Activated T-helper 2 cell treated with anti-CD3 and anti-CD28 coated beads, Interferon-gamma antibody, Interleukin-2, Interleukin-4, amounts not matched to agents 10 μg/mL and 5 μg/mL and 100 μg/mL, durations not matched to agents 14 hours and 24 hours and 36 hours (primary cell): ENCODE measurements at places on chromosomes 4 and X.

GRCh38 chr4:106704253-106704870, 331.8 kb downstream of the DKK2 start:
- no peak for DNase-seq

- DNase-seq = no peak
These were observed 2.9 kb upstream of the HAND2 start for GRCh38 chr4:173532725-173533511.

- DNase-seq = no peak
These were observed 314.4 kb downstream of the IL1RAPL1 start for GRCh38 chrX:28901637-28902036.

DNA sequence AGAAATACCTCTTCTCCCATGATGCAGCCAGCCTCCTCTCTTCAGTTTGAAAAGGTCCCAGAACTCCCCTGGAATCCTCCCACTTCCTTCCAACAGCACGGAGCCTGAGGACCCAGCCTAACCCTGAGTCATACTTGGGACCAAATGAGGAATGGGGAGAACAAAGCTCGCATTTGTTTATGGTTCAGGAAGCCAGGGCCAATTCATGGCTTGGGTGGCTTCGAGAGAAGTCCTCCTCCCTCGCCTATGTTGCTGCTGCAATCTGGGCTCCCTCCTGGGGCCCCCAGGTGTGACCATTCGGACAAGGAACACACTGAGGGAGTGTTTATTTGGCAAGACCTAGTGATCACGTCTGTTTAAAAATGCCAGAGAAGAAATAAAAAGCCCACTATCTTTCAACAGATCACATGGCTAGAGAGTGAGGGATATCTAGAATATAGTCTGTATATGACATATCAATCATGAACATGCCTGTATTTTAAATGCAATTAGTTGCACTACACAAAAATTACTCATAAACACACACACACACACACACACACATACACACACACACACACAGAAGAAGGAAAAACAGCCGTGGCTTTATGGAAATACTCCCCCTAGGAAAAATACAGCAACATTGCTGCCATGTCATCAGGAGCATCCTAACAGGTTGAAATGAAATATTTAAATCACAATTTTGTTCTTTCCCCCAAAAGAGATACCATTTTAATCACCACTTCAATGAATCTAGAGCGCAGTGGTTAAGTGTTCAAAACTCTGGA, 155.7 kb upstream of the MAP3K15 start:
- DNase-seq = no peak

DNA sequence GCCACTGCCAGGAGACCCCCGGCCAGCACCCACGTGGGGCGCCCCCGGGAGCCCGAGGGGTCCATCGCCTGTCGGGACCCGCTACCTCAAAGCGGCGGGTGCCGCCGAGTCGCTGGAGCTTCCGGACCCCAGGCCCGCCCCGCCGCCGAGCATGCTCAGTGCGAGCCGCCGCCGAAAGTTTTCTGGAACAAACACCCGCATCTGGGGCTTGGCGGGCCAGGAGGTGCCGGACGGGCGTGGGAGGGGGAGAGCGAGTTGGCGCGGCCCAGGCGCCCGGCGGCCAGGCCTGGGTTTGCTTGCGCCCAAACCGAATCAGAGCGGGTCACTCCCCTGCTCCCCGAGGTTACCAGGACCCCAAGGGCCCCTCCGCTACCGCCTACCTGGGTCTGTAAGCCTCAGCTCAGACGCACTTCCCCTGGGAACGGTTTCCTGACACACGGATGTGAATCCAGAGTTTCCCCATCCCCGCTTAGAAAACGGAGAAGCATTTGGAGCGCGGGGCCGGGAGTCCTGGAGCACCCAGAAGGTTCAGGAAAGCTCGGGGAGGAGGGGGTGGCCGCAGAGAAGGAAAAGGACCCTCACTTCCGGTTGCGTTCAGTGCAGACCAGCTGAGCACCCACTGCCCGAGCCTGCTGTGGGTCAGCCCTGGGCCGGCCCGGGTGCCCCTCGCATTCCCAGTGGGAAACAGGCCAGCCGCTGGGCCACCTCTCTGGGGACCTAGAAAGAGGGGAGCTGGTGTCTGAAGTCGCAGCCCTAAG, at the start of gene EVC2:
EVC2 (minus strand) TSS at position 111 of the 758 bp plus-strand sequence; CDS start at position 65, 46 bp downstream.
- DNase-seq = no peak

DNA sequence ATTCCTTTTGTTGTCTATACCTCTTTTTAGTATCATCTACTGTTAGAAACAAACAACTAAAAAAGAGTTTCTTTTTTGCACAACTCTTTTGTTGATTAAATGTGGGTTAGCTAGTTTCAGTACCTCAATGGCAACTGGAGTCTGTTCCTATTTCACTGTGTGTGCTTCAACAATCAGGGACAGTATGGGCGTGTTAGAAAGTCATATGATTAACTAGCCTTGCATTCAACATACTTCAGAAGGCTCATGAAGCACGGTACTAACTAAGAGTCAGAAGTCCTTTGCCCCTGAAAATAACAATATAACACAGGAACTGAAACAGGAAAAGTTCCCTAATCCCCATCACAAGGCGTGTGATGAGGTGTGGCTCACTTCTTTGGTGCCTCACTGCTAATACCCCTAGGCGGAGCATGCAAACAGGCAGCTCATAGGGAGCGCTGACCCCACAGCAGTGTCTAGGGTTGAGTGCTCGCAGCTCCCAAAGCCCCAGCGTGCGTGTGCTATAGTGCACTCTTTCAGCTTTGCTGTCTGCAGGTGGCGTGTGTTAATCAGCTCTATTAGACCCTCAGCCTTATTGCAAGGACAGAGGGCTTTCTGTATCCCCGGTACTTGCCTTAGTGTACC, 203.1 kb upstream of the NDST3 start:
- no peak for DNase-seq

DNA sequence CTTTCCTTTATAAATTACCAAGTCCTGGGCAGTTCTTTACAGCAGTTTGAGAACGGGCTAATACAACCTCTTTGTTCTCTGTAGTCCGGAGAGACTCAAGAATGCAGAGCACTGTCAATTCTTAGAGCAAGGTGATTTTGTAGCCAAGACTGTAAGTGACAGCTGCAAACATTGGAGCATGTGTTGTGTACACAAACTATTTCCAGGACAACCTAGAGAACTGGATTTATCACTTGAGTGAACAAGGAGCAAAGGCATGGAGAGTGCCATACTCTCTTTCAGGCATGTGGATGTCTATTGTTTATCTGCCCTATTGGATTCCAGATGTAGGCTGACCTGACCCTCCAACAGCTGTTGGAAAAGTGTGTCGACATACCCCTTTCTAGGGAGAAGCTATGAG, 153.9 kb downstream of the SPANXN3 start:
- no peak for DNase-seq

DNA sequence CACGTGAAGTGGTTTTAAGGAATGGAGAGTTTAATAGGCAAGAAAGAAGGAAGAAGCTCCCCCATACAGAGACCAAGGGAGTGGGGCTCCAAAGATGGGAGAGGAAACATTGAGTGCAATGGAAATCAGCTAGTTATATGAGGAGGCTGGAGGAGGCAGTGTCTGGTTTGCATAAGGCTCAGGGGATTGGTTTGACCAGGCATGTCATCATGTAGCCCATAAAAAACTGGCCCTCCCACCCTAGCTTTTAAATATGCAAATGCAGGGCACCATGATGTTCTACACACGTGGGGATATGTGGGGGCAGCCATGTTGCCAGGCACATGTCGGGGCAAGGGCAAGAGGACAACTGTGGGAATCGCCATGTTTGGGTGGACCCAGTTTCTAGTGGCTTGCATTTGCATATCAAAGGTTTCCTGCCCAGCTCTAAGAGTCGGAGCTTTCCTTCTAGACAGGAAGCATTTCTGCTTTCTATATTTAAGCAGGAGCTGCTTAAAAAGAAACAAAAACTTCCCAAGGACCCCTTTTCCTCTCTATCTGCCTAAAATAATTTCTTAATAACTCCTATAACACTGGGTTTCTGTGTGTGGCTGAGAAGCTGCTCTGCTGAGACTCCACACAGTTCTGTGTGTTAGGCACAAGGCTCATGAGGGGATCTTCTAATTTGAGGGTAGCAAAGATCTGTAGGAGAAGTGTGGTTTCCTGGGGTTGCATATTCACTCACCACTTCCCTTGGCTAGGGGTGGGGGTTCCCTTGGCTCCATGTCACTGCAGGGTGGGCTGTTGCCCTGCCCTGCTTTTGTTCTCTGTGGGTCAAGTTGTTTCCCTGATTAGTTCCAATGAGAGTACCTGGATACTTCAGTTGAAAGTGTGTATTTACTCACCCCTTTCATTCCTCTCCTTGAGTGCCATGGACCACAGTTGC, 113.5 kb downstream of the VSIG4 start:
- DNase-seq = peak; percentile 47

GRCh38 chrX:42432552-42432951, 345.4 kb downstream of the PPP1R2C start:
- DNase-seq = no peak

DNA sequence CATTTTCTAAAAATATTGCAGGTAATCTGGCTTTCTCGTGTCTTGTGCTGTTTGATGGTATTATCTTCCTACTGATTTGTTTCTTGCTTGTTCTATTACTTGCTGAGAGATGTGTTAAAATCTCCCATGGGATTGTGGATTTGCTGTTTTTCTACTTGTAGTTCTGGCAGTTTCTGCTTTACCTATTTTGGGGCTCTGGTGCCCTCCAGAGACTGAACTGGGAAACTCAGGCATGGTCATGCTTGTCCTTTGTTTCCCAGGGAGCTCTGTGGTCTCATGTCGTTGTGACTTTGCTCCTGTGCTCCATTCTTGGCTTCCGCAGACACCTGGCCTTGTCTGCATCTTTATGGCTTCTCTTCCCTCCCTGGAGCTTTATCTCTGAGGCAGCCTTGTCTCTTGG, 39.5 kb downstream of the NSD2 start:
- DNase-seq = no peak

- no peak for DNase-seq
These were observed 1718.0 kb upstream of the PCDH7 start for GRCh38 chr4:29002151-29002550.

DNA sequence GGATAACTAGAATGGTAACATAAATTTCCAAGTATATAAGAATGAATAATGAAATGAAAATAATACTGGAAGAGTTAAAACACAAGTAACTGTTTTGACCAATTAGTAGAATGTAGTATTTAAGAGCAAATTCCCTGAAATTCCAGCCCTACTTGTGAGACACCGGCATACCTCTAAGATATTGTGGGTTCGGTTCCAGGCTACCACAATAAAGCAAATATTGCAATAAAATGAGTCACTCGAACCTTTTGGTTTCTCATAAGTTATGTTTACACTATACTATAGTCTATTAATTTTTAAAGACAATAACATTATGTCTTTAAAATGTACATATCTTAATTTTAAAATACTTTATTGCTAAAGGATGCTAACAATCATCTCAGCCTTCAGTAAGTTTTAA, 15.2 kb upstream of the IQCM start:
- no peak for DNase-seq

DNA sequence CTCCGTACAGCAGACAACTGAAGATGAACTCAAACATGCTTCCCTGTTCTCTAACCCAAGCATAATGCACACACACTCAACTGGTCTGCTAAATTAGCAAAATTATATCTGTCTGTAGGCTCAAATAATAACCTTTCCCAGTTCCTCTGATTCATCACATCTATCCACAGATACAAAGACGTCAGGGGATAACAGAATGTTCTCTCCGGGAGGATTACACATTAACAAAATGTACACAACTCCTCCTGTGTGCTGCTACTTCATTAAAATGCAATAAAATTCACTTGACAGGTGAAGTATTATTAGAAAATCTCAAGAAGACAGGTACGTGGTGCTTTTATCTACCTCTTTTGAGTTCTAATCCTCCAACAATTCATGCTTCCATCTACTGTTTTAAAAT, 57.4 kb downstream of the FAT1 start:
- no peak for DNase-seq

GRCh38 chrX:153871451-153871850, 14.5 kb downstream of the L1CAM start:
- DNase-seq = no peak

DNA sequence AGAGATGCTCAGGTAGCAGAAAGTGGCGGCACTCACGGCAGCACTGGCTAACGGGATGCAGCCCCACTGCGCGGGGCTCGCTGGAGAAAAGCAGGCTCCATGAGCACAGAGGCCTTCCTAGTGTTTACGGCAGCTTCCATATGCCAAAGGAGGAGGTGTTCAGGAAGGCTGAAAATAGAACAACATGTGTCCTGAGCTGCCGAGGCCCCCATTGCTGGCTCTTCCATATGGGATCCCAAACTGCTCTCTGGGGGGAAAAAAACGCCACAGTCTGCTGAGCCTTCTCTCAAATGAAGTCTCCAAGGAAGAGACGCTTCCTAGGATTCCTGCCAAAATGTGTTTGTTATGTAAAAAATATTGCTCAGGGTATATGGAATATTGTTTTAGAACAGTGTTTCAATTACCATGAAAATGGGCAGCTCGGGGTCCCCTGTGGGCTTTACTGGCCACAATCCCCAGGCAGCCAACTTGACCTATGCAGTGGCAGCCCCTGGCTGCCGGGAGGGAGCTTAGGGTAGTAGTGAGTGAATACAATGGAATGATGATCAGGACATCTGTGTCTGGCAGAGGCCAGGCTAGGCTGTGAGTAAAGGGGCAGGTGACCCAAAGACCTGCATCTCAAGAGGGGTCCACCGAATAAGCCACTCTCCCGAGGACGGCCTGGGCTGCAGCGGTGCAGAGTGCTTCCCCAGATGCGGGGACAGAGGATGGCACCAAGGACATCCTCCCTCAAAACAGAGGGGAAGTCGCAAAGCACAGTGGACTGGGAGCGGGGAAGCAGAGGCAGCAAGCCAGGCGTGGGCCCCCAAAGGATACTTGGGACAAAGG, 170.1 kb downstream of the AFAP1 start:
- DNase-seq = no peak

DNA sequence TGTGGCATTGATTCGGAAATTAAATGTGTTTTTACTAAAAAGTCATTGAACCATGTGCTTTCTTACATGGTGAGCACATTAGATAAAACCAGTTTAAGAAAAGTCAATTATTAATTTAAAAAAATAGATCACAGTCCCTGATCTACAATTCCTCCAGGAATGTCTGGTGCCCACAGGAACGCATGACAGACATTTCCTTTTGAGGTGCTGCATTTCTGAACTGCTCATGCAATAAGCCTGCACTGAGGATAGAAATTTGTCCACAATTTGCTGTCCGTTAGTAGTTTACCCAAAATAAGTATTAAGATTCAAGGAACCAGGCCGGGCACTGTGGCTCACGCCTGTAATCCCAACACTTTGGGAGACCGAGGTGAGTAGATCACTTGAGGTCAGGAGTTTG, 8.2 kb upstream of the ADAMTS3 start:
- DNase-seq = no peak

GRCh38 chr4:148944839-148945219, 502.6 kb upstream of the NR3C2 start:
- no peak for DNase-seq

- DNase-seq = no peak
These were observed 36.7 kb upstream of the IL21 start for GRCh38 chr4:122657553-122657952.

GRCh38 chr4:140098455-140099160, 55.4 kb downstream of the MAML3 start:
- no peak for DNase-seq
